IMR-90 (cell line): ENCODE measurements at places on chromosomes 16 and 17.

DNA sequence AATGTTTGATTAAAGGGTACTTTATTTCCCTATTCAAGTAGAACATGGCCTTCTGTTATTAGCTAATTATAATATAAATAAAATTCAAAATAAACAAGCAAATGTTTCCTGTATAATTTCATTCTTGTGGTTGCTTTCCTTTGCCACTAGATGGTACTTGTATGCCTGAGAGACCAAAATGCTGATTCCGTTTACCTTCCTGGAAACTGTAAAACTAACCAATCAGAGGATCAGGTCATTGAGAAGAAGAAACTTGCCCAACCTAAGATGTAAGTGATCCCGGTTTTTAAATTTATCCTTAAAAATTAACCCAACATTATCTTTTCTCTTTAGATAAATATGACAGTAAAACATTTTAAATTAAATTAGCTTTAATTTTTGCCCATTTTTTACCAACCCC lies 8.1 kb upstream of the ABCA5 start:
- peak; percentile 60 for DNase-seq

DNA sequence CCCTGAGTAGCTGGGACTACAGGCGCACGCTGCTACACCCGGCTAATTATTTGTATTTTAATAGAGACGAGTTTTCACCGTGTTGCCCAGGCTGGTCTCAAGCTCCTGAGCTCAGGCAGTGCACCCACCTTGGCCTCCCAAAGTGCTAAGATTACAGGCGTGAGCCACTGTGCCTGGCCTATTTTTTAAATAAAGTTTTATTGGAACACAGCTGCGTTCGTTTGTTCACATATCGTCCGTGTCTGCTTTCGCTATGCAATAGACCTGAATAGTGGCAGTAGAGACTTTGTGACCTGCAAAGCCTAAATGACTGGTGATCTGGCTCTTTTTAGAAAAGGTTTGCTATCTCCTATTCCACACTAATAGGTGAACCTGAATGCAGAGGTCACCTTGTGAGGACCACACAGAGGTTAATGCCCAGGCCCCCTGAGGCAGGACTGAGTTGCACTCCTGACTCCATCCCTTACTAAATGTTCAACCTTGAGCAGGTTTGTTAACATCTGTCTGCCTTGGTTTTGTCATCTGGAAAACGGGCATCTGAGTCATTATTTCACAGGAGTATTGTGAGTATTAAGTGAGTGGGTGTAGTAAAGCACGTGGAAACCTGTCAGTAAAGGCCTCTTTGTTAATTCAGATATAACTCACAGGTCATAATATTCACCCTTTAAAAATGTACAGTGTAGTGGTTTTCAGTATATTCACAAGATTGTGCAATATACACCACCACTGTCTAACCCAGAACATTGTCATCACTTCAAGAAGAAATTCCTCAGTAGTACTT lies 157.5 kb upstream of the CACNG5 start:
- peak; percentile 94 for DNase-seq

DNA sequence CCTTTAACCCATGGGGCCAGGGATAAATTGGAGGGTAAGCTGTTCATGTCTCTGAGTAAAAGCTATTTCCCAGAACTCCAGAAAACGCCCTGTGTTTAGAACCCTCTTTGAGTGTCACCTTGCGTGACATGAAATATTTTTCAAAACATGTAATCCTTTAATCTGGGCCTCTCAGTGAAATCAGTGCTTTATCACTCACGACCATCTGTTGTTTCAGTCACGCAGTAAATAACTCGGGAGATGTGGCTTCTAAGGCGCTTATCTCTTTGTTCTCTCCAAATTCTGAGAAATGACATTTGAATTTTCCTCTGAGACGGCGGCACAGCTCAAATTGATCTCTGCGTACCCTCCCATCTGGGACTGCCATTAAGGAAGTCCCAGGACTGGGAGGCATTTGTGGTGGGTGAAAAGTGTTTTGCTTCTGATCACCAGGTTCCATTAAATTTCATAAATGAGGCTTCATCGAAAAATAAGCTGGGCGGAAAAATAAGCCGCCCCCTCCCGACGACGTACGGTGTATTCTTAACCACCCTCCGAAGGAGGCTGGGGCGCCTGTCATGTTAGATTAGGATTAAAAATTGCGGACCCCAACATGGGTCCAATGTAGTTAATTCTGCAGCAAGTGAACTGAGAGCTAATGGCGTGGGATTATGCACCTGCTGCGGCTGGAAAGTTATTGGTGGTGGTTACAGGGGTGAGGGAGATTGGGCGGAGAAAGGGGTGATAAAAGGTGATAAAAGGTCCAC lies 12.7 kb downstream of the WFDC1 start:
- DNase-seq, result no peak

GRCh38 chr17:42312285-42313130 lies 24.2 kb downstream of the STAT5A start:
- peak; percentile 81 for DNase-seq

DNA sequence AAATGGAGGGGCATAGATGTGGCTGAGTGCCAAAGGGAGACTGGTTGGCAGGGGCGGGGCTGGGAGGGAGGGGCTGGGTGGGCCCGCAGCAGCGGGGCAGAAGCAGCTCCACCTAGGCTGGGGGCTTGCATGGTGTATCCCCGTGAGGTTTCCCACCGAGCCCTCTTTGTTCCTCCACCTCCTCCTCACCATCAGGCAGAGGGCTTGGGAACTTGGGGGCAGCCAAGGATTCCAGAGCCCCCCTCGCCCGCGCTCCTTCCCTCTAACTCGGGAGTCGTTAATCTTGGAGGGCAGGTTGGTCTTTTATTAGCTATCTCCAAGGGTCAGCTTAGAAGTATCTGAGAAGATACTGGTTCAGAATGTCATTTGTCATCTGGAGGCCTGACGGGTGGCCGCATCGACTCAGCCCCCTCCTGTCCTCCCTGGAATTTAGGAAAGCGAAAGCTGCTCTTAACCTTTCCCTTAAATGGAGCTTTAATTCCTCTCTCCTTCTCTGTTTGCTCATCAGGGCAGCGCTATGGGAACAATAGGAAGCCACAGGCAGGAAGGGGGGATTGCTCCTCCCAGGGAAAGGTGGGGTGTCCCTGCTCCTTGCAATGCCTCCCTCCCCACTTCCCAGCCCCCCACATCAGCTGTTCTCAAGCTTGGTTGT lies 274.3 kb upstream of the XYLT1 start:
- DNase-seq, result no peak

DNA sequence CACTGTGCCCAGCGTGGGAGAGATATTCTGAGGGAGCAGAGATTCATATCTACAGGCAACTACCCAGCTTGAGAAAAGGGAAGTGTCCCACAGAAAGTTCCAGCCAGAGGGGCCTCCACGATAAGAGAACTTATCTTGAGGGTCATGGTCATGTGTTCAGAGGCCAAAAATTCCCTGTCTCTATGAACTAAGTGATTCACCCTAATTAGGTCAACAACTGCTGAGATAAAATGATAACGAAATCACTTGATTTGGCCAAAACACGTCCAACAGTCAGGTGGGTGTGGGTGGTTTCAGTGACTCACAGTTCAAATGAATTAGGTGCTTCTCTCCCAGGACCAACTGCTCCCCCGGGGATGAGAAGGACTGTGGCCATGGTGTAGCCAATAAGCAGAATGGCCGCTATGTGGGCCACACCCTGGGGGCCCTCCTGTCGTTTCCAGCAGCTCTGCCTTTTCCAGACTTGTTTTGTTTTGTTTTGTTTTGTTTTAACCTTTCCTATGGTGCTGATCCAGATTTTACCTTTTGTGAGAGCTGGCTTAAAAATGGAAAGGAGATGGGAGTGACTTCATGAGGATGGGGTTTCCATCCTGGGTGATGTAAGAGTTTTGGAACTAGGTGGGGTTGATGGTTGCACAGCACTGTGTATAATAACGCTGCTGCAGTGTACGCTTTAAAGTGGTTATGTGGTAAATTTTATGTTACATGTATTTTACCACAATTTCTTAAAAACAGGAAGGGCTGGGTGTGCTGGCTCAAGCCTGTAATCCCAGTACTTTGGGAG lies 8.7 kb downstream of the DNAI2 start:
- no peak for DNase-seq
